ENCODE measurements at places on chromosomes 3 and 15. TPM values are rescaled to one million over a fixed set of nuclear protein-coding genes. Genes with fewer than 3 reads are reported as not detected.

- H3K36me3 ChIP-seq = peaks cover 89% of the 10 kb centered on the region
- peaks cover 14% of the 10 kb centered on the region for H3K4me1 ChIP-seq
- H3K4me3 ChIP-seq = no peak overlapping the region
- H3K27ac ChIP-seq = no peak overlapping the region
- DNase-seq = no peak
- no peaks in the 10 kb centered on the region for H3K27me3 ChIP-seq
These were observed 96.9 kb upstream of the RPL32 start for GRCh38 chr3:12938258-12938711.

GRCh38 chr3:45787551-45787950, 8.8 kb downstream of the SLC6A20 start:
- no peak overlapping the region for H3K27ac ChIP-seq
- no peaks in the 10 kb centered on the region for H3K4me1 ChIP-seq
- H3K27me3 ChIP-seq = no peaks in the 10 kb centered on the region
- H3K36me3 ChIP-seq = no peaks in the 10 kb centered on the region
- no peak for DNase-seq

GRCh38 chr15:99954361-99955180, 221.3 kb upstream of the LYSMD4 start:
- no peaks in the 10 kb centered on the region for H3K27me3 ChIP-seq
- H3K4me3 ChIP-seq = no peak overlapping the region
- H3K36me3 ChIP-seq = no peaks in the 10 kb centered on the region
- no peak overlapping the region for H3K27ac ChIP-seq

DNA sequence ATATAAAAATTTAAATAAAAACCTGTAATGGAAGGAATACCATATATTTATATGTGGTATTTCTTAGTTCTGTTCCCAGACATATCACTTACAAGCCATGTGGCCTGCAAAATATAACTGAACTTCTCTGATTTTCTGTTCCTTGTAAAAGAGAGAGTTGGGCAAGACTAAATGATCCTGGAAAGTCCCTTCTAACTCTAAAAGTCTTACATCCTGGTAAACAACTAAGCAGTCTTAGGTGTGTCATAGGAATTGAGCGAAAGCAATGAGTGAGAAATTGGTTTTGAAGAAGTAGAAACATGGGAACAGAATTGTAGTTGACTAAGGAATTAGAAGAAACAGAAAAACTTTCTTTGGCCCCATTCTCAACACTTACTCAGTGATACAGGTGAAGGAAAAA, 25.3 kb upstream of the IL20RB start:
- H3K27ac ChIP-seq = no peak overlapping the region
- no peak overlapping the region for H3K4me3 ChIP-seq
- no peaks in the 10 kb centered on the region for H3K27me3 ChIP-seq
- DNase-seq = no peak

CILP gene
- 0.33 TPM for total RNA-seq

- no peaks in the 10 kb centered on the region for H3K27me3 ChIP-seq
- peak overlapping the region; percentile 89 for H3K4me3 ChIP-seq
- H3K4me1 ChIP-seq = peaks cover 25% of the 10 kb centered on the region
- DNase-seq = no peak
- peak overlapping the region; percentile 79 for H3K27ac ChIP-seq
These were observed 500 bp downstream of the PARP6 start for GRCh38 chr15:72271895-72272212.

GRCh38 chr3:108780235-108780634, 23.0 kb upstream of the RETNLB start:
- H3K4me1 ChIP-seq = peaks cover 10% of the 10 kb centered on the region
- no peaks in the 10 kb centered on the region for H3K27me3 ChIP-seq
- no peak for DNase-seq
- no peak overlapping the region for H3K27ac ChIP-seq
- H3K36me3 ChIP-seq = no peaks in the 10 kb centered on the region
- no peak overlapping the region for H3K4me3 ChIP-seq
